Left renal cortex interstitium (tissue), 4 donors: ENCODE measurements at places on chromosomes 6 and 20. TPM values are rescaled to one million over a fixed set of nuclear protein-coding genes. Genes with fewer than 3 reads are reported as not detected.

- DNase-seq, result no peak
These were observed 20.0 kb downstream of the PPP1R3G start for GRCh38 chr6:5105146-5105545.

DNA sequence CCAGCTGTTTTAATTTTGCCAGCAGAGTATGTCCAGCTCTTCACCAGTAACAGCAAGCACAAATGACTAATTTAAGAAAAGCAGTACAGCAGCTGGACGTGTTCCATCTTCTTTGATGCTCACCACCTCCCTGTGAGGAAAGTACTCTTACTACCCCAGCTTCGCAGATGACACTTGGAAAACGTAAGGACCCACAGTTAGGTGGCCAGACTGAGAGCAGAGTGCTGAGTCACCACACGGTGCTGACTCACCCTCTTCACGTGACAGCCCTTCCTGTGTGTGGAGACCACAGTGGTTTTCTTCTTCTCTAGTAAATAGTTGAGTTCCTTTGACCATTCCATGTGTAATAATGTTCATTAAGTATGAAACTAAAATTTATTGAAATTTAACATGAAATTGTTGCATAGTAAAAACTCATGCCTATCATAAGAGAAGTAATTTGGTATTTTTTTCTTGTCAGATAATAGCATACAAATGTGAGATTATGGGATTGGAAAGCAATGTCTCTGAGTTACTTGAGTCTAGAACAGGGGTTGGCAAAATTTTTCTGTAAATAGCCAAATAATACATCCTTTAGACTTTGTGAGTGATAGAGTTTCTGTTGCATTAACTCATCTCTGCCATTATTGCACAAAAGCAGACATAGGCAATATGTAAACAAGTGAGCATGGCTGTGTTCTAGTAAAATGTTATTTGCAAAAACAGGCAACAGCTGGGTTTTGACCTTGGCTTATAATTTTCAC, 76.6 kb downstream of the SLX4IP start:
- no peak for DNase-seq

DNA sequence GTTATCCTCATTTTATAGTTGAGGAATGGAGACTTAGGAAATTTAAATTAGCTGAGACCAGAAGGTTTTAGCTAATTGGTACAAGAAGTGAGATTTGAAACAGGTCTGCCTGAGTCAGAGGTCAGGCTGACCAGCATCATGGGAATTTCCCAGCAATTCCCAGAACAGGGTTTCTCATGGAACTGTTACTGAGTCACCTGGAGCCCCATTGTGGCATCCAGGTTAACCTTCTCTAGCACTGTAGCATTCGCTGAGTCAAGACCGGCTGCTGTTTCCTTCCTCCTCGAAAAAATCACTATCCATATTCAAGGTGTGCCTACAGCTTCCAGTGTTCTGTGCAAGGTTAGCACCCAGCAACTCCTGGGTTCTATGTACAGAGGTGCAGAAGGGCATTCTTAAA, 238.0 kb upstream of the MAN1A1 start:
- no peak for DNase-seq

DNA sequence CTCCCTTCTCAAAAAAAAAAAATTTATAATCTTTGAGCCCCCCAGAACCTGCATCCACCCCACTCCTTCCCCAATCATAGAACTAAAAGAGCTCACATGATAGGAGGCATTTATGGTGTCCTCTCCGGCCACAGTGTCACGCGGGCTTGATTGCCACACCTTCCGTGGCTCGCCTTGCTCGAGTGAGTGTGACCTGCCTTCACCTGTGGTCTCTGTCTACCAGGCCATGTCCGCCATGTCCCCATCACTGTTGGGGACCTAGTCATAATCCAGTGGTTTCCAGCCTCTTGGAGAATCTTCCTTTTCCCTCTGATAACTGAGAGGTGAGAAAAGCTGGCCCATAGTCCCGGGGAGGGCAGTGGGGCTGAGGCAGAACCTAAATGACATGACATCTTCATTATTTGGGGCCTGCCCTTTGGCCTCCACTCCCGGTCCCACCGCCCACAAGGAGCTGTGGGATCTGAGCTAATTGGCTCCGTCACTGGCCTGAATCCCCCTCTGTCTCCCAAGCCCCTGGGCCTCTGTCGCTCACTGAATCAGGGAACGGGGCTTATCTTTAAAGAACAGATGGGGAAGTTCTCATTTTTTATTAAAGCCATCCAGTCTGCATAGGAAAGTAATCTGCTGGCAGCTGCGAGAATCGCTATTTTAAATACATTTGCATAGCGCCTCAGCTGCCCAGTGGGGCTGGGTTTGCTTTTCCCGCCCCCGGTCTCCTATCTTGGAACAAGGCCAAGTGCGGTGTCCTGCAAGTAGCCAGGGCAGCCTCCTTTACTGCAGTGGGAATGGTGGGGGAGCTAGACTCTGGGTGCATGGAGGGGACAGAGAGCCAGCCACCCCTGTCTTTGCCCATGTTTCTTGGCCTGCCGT, 197.6 kb upstream of the PMEPA1 start:
- no peak for DNase-seq

- no peak for DNase-seq
These were observed 127.8 kb downstream of the ZMYND8 start for GRCh38 chr20:47228654-47229053.

- DNase-seq, result no peak
These were observed 864.2 kb downstream of the KIF16B start for GRCh38 chr20:15708984-15709598.

DNA sequence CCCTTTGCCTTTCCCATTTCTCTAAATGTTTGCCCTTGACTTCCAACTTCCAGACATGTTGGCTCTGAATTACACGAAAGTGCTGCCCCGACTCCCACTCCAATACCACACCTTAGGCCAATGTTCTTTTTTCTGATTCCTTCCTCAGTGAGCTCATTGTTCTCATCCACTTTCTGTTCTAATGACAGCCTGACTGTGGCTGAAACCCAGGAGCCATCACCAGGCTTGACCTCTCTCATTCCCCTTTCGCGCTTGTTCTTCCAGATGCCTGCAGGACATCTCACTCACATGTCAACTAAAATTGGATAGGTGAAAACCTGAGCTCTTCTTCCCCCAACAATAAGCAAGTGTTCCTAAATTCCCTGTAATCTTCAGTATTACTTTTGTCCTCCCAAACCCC, 40.4 kb downstream of the PTPRK start:
- no peak for DNase-seq

- DNase-seq, result no peak
These were observed 577 bp upstream of the SCAND1 start for GRCh38 chr20:35954907-35955251.

DNA sequence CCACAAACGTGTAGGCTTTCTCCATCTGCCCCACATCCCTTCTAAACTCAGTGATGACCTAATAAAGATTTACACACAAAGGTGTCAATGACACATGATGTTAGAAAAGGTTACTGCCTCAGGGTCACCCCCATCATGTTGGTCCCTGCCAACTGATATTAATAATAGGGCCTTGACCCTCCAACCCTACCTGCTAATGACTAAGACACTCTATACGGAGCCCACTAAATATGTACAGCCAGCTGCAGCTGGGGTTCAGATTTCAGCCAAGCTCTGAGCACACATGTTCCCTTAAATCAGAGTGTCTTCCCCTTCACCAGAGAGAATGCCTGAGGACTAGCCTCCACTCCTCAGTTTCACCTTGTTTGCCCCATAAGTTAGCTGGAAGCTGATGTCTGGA, 67.4 kb upstream of the SNRPB2 start:
- no peak for DNase-seq

GRCh38 chr20:12047838-12048432, 130.2 kb downstream of the BTBD3 start:
- DNase-seq, result no peak

GRCh38 chr20:48826883-48827771, 672 bp downstream of the PREX1 start:
- DNase-seq, result no peak

DNA sequence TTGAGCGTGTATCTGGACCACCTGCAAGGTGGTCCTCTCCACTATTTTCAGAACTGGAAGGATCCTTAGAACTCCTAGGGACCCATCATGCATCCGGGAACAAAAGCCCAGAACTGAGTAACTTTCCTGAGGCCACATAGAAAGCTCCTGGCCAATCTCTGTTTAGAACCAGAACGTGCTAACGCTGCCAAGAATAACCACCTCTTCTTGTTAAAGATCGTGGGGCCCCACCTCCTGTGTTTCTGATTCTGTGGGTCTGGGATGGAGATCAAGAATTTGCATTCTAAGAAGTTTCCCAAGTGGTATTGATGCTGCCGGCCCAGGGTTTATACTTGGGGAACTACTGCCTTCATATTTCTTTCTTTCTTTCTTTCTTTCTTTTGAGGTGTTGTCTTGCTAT, 13.3 kb downstream of the CD40 start:
- DNase-seq, result no peak

DNA sequence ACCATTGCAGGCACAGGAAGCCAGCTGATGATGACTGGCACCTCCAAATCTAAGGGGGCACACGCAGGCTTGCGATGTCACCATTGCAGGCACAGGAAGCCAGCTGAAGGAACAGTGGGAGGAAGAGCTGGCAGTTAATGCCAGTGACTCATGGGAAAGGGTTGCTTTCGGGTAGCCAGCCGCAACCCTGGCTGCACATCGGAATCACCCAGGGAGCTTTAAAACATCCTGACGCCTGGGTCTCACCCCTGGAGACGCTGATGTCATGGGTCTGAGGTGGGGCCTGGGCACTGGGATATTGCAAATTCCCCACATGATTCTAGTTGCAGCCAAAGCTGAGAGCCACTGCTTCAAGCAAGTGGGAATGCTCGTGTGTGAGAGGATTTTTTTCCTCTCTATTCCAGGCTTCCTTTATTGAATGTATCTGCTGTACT, 16.1 kb upstream of the CCN6 start:
- no peak for DNase-seq

DNA sequence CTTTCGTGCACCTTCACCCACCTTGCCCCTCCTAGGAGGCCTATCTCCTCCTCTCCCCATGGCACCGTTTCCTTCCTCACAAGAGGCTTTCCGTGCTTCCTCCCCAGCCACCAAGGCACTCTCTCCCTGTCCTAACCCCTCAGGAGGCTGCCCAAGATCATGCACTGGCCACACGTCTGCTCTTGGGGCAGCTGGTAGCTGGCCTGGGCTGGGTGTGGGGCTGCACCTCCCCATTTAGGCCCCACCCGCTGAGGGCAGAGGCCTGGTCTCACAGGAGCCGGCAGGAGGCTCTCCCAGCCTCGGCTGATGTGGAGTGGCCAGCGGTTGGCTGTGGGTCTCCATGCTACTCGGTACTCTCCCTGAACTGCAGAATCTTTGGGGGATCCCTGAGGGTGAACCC, 13.6 kb downstream of the NOL4L start:
- DNase-seq, result no peak

GRCh38 chr20:57380081-57380750, 11.0 kb upstream of the RBM38 start:
- no peak for DNase-seq

DNA sequence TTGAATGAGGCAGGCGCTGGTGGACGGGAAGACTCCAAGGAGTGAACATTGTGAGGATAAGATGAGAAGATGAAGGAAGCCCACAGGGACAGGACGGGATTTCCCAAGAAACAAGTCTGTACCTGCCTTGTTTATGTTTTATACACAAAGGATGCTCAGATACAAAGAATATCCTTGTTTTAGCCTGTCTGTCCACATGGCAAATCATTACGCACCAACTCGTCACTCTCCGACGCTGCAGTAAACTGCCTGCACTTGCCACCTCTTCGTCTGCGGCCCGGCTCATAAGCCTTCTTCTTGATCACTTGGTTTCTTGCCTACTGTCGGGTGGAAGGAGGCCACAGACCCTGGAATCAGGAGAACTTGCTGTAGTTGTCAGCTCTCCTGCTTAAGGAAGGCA, 85.4 kb downstream of the CD83 start:
- DNase-seq, result no peak

The CALHM4 gene
- 0.46 TPM for polyA plus RNA-seq

The MAFB gene
- polyA plus RNA-seq, result 137 TPM

The MYCT1 gene
- 12.5 TPM for polyA plus RNA-seq

The TM9SF4 gene
- polyA plus RNA-seq, result 68.6 TPM

The ADGRB3 gene
- 4.6 TPM for polyA plus RNA-seq

The RAB23 gene
- polyA plus RNA-seq, result 32.0 TPM
